HL-60 (cell line): ENCODE measurements at places on chromosomes 7 and 10.

- DNase-seq: no peak
Observed at GRCh38 chr10:128048819-128049210, 77.4 kb downstream of the MKI67 start.

DNA sequence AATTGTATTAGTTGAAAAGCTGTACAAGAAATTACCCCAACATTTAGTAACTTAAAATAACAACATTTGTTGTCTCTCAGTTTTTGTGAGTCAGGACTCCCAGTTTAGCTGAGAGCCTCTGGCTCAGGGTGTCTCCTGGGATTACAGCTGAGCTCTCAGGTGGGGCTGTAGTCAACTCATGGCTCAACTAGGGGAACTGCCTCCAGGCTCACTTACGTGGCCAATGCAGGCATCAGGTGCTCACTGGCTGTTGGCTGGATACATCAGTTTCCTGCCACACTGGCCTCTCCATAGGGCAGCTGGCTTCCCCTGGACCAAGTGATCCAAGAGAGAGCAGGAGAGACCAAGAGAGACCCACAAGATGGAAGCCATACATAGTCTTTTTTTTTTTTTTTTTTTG, 17.5 kb downstream of the CCNY start:
- no peak for DNase-seq

GRCh38 chr10:11831520-11831951, 8.4 kb downstream of the PROSER2 start:
- DNase-seq: no peak

DNA sequence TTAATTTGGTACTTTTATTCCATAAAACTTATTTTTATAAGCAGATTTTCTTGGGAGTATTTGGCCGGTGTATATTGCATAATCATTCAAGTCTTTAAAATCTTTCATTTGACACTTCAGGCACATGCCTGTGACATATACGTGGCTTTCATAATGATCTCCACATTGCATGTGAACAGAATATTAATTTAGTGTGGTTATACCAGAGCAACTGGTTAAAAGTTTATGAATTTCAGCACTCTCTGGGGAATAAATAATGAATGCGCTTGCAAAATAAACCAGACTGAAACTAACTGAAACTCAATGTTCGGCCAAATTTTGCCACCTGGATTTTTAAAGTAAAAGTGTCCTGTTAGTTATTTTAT, 242.3 kb downstream of the GLI3 start:
- no peak for DNase-seq

DNA sequence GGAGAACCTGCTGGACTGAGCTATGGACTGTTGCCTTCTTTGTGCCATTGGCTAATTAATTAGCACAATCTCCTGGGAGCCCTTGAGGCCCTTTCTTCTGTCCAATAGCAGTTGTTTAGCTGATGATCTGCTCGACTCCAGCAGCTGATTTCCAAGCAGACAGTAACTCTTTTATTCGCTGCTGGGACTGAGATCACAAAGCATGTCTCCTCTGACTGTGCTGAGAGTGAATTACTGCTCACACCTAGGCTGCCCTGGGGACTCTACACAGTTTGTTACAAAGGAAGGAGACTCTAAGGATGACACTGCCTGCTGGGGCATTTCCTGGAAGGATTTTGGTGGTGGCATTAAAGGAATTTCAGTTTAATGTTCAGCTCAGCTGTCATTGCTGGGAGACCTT, 31.4 kb downstream of the CASP7 start:
- no peak for DNase-seq

- no peak for DNase-seq
Observed at GRCh38 chr7:137885678-137886077, 38.9 kb upstream of the DGKI start.

DNA sequence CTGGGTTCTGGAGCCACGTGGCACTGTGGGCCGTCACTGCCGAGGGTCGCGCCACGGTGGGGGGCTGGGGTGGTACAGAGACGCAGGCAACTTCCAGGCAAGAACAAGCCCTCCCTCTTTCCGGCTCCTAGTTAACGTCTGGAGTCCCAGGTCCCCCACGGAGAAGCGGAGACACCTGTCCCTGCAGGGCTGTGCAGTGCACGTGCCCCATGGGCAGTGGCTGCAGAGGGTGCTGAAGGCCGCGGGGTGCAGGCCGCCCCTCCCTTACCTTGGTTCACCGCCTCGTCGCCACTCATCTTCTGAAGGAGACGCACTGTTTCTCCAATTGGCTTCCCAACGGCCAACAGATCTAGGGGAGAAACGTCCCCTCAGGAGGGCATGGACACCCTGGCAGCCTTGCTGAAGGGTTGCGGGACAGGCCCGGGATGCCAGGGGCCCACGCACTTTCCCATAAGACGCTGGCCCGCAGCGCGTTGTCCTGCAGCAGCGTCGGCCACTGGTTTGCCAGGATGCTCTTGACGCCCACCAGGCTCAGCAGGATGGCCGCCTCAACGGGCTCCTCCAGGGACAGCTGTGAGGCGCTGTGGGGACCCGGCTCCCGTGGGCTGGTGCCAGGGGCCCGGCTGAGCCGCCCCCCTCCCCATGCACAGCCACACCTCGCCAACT, 24.3 kb upstream of the NKX6-2 start:
- DNase-seq: no peak

- no peak for DNase-seq
Observed at GRCh38 chr10:123146013-123146893, 1.7 kb upstream of the HMX2 start.

DNA sequence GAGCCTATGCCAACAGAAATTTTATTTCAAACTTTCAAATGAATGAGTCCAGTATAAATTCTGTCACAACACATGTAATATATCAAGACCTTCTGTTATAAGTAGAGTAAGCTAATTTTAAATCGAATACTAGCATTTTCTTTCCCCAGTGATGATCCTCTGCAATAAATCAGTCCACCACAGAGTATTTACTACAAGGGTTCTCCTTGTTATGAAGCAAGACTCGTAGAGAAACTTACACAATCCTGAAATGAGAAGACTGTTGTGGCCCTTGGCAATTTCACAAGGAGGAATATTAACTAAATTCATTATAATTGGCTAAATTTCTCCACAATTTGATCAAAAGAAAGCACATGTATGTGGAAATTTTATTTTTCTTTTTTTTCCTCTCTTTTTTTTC, 312.4 kb upstream of the DGKB start:
- no peak for DNase-seq

DNA sequence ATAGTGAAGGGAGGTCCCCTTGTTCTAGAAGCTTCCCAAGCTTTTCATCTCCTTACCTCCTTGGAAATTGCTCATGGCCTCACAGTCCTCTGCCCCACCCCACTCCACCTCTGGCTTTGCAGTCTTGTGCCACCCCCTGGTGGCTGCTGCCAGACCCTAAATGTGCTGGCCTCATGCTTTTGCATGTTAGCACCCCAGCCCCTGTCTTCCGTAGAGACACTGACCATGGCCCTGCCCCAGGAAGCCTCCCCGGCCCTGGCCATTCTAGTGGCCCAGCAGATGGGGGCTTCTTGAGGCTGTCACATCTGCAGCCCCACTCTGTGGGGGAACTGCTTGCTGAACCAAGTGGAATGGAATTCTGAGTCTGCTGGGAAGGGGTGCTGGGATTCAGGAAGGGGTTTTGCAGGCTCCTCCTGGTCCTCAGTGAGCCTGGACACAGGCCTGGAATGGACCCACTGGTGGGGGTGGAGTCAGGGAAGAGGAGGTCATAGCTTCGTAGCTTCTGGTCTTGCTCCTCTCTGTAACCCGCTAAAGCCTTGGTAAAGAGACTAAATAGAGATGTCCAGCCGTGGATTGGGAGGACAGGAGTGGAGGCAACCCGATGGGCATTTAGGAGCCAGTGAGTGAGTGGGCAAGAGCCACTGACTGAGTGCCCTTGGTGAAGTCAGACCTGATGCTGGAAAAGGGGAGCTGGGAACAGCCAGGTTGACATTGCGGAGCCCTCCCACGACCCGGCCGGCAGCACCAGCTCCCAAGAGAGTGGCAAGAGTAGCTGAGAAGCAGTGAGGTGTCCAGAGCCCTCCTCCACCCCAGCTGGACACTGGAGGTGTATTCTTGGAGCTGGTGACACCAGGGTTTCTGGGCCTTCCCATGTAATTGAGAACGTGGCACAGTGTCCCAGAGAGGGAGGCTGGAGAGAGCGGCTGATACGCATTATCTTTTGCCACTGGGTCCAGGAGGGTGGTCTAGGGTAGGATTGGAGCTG, 20.9 kb downstream of the RAMP3 start:
- peak; percentile 13 for DNase-seq

DNA sequence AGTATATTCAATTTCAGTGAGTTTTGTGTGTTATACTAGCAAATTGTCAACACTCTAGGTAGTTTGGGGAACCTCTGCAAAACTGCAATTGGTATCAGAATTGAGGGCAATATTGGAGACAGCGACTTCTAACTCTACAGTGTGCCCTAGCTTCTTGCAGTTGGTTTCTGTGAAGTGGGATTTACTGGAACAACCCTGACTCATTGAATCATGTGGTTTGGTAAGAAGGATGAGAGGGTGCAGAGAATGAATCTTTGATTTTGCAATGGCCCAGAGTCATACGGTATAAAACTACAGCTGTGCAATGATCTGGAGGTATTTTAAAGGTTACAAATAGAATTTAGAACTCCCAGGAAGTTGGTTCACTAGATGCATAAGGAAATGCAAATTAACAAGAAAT, 129.1 kb upstream of the PPP1R3A start:
- DNase-seq: no peak

- no peak for DNase-seq
Observed at GRCh38 chr10:75043256-75044131, 68.0 kb upstream of the SAMD8 start.

- no peak for DNase-seq
Observed at GRCh38 chr7:91632234-91632940, 248.1 kb downstream of the MTERF1 start.

DNA sequence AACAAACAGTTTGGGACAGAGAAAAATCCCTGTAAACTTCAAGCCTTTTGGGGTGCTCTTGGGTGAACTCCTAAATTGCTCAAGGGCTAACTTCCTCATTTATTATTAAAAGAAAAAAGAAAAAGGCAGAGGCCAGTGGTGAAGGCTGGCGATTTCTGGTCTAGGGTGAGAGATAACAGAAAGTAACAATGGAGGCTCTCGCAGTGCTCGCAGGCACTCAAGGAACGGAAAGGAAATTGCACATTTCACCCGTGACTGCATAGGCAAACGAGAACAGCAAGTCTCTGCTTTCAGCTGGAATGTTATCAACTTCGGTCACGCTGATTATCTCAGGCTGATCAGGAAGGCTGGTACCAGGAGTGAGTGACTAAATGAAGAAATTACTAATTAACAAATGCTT, 70.7 kb downstream of the PRKAG2 start:
- no peak for DNase-seq

- DNase-seq: no peak
Observed at GRCh38 chr10:10758306-10758705, 259.4 kb upstream of the CELF2 start.

DNA sequence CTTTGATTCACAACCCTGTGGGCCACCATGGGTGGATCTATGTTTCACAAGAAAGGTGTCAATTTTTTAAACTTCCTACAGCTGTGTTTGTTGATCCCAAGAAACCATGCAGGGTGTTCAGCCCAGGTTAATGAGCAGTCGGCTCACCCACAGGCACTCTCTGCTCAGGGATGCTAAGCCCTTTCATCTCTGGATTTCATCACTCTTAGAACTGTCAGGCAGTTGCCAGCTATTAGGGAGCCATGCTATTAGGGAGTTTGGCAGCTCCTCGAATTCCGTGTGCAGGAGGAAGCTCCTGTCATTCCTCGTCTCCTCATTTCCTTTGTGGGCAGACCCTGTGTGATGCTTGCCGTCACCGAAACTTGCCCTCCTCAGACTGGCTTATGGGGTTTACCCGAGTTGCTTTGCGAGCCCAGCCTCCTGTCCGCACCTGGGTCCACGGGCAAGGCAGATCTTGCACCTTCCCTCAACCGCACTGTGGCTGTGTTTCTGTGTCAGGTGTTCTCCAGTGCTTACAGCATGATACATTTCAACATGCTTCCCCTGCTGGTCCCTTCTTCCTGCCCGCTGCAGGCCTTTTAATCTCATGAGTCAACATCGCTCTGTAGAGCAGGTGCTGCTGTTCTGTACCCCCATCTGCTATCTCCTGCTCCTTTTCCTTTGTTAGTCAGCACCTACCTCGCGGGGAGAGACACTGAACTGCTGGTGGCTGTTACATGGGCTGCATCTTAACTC, 509.8 kb downstream of the SUGCT start:
- no peak for DNase-seq

DNA sequence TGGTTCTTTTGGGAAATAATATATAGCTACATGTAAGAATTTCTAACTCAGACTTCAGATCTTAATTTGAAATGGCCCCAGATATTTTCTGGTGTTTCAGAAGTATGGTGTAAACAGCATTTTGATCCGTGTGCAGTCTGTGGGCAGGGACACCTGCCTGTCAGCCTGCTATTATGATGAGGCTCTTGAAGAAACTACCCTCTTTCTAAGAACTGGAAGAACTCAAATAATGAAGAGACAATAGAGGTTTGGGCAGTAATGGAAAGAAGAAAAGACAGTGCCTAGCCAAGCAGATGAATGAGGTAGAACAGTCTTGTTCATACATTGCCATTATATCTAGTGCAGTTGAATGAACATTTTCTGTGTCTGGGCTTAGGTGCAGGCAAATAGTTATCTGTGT, 256.6 kb downstream of the ARHGAP21 start:
- DNase-seq: no peak

- no peak for DNase-seq
Observed at GRCh38 chr7:146412781-146413180, 296.2 kb downstream of the CNTNAP2 start.

- no peak for DNase-seq
Observed at GRCh38 chr10:116240157-116240950, 32.7 kb downstream of the GFRA1 start.

GRCh38 chr10:31749981-31750840, 178.4 kb downstream of the ARHGAP12 start:
- no peak for DNase-seq

DNA sequence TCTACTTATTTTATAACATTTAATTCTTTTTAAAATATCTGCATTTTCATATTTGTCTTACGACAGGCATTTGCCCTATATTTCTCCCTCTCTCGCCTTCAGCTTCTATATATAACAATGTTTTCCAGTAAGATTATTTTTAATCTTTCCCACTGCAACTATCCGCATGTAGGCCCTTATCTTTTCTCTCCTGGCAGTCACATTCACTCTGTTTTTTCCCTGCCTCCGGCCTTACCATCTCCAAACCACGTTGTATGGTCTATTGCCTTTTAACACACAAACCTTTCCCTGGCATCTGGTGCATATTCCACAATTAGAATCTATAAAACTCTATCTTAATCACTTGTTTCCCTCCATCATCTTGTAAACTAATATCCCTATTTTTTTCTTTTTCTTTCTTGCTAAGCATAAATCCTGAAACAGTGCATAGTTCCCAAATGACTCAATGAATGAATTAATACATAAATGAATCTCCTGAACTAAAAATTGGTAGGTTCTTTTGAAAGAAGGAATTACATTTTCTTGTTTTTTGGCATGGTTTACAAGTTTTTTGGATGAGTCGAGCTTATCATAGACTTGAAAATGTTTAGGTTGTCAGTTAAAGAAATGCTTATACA, 173.2 kb downstream of the SEMA3A start:
- DNase-seq: no peak

GRCh38 chr10:25766687-25767221, 167.3 kb upstream of the MYO3A start:
- no peak for DNase-seq

- no peak for DNase-seq
Observed at GRCh38 chr7:26073041-26073440, 79.0 kb upstream of the NFE2L3 start.
